Activated T-cell treated with anti-CD3 and anti-CD28 coated beads, Interleukin-2, amount 50 U/mL, for 48 hours (primary cell): ENCODE measurements at places on chromosomes 5 and 9.

- no peak for DNase-seq
These were observed 5.8 kb downstream of the ERGIC1 start for GRCh38 chr5:172839669-172840431.

- no peak for DNase-seq
These were observed 93.9 kb downstream of the RFX3 start for GRCh38 chr9:3431890-3432289.

DNA sequence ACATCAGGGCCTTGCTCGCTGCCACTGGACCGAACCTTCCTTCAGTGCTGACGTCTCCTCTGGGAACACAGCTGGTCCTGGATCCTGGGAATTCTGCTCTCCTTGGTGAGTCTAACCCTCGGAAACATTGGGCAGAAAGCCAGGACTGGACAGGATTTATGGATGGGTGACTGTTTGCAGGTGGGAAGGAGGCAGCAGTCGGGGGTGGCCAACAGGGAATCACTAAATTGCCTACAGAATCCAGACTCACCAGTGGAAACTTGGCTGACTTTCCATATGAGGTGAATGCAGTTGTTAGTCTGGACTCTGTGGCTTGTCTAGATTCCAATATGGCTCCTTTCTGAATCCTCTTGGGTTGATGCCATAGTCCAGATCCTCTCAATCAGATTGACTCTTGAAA, 203.1 kb downstream of the SAXO1 start:
- no peak for DNase-seq

GRCh38 chr5:93891491-93892480, 150.4 kb upstream of the POU5F2 start:
- no peak for DNase-seq
